Foreskin fibroblast (primary cell): ENCODE measurements at places on chromosomes 16 and 17.

DNA sequence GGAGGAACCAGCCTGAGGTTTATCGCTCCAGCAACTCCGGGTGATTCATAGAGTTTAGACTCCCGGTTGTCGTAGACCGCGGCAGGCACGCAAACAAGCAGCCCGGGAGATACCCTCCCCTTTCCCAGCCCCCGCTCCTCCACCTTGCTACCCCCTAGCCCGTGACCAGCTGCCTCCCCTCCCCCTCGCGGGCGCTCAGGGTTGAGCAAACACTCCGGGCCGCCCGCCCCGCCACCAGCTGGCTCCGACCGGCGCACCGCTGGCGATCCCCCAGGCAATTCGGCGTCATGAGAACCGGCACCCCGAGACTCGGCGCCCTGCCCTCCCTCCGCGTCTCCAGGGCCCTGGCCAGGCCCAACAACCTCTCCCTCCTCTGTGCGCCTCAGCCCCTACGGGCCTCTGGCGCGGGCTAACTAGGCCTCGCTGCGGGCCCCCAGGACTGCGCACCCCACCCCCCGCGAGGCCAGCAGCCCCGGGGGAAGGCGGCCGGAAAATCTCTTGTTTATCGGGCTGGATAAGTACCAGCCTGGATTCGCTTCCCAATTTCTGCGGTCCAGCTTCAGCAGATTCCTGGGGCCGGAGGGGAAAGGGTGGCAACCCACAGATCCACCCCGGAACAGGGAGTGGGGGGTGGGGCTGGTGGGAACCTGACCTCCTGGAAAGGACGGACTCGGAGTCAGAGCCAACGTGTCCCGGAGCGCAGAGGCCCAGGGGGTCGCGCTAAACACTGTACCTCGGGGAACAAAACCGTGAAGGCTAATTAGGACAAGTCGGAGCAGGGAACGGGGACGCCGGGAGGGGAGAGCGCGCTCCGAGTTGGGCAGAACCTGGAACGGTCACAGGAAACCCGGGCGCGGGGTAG lies 951 bp upstream of the GPRC5C start:
- peak; percentile 3 for DNase-seq

- no peak for DNase-seq
These were observed 23.4 kb downstream of the SLC25A10 start for GRCh38 chr17:81735264-81736102.

- no peak for DNase-seq
These were observed 24.3 kb downstream of the GOSR2 start for GRCh38 chr17:46947216-46947615.

DNA sequence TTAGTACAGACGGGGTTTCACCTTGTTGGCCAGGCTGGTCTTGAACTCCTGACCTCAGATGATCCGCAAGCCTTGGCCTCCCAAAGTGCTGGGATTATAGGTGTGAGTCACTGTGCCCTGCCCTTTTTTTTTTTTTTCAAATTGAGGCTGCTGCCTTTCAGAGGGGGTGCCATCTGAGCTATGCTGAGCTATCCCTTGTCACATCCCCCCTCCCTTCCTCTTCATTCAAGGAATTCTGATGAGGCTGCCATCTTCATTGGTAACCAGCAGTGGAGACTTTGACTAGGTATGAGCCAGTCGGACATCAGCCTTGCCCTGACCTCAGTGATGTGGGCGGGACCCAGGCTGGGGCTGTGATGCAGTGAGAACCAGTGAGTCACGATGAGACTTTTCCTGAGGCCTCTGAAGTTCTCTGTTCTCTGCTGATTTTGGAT lies 24.4 kb upstream of the GPT2 start:
- DNase-seq, result peak; percentile 91

GRCh38 chr17:82957961-82958561 lies 118.2 kb upstream of the ZNF750 start:
- DNase-seq, result no peak

DNA sequence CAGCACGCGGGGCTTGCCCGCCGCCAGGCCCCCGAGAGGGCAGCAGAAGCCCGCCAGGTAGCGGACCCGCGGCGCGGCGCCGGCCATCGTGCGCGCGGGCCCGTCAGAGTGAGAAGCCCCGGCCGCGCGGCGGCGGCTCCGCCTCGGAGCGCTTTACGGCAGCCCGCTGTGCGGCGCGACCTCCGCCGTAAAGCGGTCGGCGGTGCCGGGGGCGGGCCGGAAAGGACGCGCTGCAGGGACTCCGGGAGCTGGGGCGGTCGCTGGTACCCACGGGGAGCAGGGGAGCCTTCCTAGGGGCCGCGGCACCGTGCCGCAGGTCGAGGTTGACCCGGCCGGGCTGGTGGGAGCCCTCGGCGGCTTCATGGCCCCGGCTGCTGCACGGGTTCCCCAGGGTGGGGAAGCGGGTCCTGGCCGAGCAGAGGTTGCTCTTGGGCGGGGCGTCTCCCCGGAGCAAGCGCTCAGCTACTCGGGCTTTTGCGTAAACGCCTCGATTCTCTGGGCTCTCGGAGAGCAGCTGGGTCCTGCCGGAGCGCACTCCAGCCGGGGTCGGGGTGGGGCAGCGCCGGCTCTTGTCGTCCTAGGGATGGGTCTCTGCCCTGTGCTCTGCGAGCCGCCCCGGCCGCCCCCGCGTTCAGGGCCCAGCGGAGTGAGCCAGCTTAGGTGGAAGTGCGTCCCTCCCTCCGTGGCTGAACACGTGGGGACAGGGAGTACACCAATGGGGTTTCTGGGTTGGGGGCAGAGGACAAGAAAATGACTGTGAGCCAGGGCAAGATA lies at the start of gene FAAP100:
Gene FAAP100 (minus strand): TSS at position 110 of the 774 bp plus-strand sequence. CDS start 23 bp downstream, at position 87.
- peak; percentile 94 for DNase-seq

DNA sequence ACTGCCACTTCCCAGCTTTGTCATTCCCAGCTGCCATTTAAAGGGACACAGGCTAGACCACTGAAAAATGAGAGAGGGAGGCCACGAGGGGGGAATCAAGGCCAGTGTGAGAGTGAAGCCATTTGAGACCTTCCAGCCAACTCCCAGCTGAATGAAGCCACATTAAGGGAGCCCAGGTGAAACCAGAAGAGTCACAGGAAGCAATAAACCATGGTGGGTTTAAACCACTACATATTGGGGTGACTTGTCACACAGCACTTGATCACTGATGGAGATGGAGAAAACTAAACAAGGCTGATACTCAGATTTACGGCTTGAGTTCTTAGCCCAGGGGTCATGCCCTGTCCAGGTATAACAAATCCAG lies 2.8 kb upstream of the NUBP1 start:
- no peak for DNase-seq

DNA sequence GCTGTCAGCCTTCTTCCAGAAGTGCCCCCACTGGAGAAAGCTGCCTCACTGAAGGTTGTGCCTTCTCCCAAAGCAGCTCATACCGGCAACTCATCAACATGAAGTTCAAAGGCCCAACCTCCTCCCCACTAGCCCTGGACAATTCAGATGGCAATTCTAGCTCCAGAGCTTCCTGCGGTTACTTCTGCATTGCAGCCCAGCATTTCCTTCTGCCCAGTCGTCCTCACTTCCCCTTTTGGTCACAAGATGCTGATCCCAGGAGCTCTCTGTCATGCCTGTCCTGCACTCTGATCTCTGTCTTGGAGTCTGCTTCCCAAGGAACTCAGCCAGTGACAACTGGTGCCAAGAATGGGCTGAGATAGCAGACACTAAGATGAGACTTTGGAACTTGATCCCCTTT lies 178.2 kb upstream of the SOX9 start:
- DNase-seq, result no peak

DNA sequence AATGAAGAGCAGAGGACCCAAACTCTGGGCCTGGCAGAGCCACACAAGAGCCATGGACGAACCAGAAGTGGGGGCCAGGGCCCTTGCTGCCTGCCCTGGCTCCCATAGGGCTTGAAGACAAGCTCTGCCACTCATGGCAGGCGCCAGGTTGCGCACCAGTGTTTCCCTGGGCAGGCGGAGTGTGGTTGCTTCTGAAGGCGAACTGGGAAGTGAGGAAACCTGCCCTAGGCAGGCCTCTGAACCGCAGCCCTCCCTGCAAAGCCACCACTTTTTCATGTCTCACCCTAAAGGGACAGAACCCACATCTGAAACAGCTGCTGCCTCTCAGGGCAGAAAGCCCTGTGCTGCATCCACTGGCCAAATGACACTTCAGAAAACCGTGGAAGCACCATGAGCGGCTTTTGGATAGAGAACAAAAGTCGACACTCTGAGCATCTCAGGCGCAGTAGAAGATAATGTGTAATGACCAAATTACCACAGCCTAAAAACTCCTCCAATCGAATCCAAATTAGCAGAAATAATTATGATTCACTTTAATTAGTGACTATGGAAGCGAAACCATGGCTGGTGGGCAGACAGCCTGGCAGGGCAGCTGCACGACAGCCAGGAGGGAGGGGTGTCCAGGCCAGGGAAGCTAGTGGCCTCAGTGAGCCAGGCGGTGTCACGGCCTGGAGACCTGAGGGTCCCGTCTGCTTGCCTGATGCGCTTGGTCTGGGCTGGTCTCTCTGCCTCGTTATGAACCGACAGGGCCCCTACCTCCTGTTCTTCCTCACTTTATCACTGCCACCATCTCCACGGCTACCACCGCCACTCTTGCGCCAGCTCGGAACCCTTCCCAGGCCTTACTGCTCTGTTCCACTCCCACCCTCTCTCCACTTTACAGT lies 59.1 kb downstream of the PRMT7 start:
- DNase-seq, result no peak

DNA sequence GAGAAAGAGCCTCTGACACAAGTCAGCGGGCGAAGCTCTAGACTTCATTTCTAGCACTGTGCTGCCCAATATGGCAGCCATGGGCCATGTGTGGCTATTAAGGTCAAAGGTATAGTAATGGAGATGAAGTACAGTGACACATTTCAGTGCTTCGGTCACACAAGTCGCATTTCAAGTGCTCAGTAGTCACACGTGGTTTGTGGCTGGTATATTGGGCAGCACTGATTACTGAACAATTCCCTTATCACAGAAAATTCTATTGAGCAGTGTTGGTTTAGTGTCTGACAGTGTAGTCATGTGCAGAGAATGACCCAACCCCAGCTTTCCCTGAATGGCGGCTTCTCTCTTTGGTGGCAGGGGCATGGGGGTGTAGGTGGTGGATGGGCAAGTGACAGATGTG lies 84.9 kb upstream of the SDK2 start:
- no peak for DNase-seq

- no peak for DNase-seq
These were observed 43.0 kb upstream of the CDH8 start for GRCh38 chr16:62079236-62079635.

- no peak for DNase-seq
These were observed 1372.6 kb downstream of the CDH11 start for GRCh38 chr16:63749276-63749675.

GRCh38 chr16:12995721-12996372 lies 94.4 kb downstream of the SHISA9 start:
- no peak for DNase-seq

DNA sequence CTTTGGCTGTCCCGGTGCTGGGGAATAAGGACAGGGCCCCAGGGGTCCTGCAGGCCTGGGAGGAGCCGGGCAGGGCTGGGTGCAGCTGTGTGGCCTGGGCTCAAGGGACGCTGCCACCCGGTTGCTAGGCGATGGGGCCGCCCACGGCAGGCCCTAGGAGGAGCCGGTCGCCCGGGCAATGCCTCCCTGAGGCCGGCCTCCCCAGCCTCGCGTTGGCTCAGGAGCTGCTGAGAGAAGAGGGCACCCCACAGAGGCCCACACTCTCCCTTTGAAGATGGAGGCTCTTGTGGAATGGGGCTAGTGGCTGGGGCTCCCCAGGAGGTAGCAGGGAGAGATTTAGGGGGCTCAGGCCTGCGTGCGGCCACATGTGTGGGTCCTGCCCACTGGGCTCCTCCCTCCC lies at the start of gene CIBAR2:
Gene CIBAR2 (minus strand): TSS at position 109 of the 400 bp plus-strand sequence. CDS start 120 bp downstream, outside the sequence.
- no peak for DNase-seq

DNA sequence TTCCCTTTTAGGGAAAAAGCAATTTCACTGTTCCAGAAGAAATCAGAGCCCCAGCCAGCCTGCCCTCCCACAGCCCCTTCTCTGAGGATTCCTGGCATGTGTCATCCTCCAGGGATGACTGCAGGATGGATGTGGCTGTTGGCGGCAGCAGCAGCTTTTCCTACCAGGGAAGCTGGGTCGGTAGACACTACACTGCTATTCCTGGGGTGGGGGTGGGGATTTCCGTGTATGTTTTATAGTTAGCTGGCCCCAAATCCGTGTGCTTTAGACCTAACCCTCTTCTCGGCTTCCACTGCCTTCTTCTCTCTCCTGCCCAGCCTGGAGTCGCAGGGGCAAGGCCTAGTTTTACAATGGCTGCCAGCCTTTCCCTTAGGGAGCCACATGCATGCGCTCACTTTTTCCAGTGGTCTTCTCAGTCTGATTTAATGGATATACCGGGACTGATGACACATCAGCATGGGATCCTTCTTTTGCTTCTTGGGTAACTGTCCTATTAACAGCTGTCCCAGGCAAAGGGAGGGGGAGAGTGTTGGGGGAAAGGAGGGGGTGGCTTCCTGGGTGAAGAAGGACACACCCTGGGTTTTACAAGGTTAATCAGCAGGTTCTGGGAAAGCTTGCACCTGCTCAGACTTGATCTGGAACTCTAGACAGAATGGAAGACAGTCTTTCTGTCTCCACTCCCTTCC lies 2.7 kb upstream of the NFE2L1 start:
- no peak for DNase-seq

GRCh38 chr16:69217433-69217832 lies 30.5 kb downstream of the SNTB2 start:
- peak; percentile 45 for DNase-seq

- DNase-seq, result no peak
These were observed 77.4 kb downstream of the LMF1 start for GRCh38 chr16:893360-893759.

- DNase-seq, result no peak
These were observed 17.5 kb upstream of the CNOT1 start for GRCh38 chr16:58647107-58647506.

DNA sequence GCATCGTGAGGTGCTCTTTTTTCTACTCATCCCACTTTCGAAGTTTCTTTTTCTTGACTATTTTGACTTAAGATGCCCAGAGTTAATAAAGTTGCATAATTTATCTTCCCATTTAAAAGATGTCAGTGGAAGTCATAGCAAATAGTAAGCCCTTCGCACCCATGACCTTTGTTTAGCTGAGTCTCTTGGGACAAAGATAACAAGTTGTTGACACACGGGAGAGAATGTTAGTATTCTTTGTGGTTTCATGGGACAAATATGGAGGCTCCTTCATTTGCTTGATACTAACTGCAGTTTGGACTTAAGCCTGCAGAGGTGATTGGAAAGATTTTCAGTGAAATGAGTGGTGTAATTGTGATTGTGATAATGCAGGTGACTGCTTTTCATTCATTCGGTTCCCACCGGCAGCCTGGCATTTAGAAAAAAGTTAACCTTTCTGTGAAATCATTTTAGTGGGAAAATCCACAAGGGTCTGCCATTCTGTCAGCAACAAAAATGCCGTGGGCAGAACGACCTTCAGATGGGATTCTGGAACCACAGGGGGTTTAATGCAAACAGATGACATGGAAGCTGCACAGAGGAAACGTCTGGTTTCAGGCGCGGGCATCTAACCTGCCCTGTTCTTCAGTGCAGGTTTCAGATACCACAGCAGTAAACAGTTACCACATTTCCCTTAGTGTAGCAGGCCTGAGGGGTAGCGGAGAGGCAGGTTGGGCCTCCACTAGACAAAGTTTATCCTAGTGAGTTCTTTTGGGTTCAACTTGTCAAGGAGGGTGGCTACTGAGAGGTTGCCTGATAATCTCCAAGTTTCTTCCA lies 123.0 kb downstream of the RPTOR start:
- DNase-seq, result no peak
